Activated naive CD4-positive, alpha-beta T cell treated with Interleukin-2 at 50 U/mL for 16 hours (primary cell): ENCODE measurements at places on chromosomes 6 and 20.

GRCh38 chr6:79764747-79765146 is 133.6 kb downstream of the SH3BGRL2 start:
- no peak for DNase-seq

GRCh38 chr6:79115553-79116182 is 37.6 kb upstream of the PHIP start:
- DNase-seq, result no peak

- DNase-seq, result no peak
Measured at GRCh38 chr20:58623579-58624473, 27.3 kb upstream of the STX16 start.

- no peak for DNase-seq
Measured at GRCh38 chr6:10586302-10586701, 65.2 kb downstream of the GCNT2 start.

DNA sequence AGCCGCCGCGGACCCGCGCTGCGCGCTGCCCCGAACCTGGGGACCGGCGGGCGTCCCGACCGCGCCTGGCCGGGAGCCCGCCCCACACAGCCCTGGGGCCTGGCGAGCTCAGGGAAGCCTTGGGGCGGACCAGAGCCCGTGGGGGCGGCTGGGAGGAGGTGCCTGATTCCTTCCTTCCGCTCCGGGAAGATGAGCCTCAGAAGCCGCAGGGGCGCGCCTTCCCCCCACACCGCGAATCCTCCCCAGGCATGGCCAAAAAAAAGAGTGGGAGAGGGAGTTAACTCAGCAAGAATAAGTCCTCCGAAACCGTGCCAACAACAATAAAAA is at the start of gene CBLN4:
Gene CBLN4 (minus strand): TSS at position 131 of the 327 bp plus-strand sequence. CDS start 1,348 bp downstream, outside the sequence.
- DNase-seq, result no peak

GRCh38 chr6:67887747-67888545 is 747.1 kb upstream of the ADGRB3 start:
- DNase-seq, result no peak

DNA sequence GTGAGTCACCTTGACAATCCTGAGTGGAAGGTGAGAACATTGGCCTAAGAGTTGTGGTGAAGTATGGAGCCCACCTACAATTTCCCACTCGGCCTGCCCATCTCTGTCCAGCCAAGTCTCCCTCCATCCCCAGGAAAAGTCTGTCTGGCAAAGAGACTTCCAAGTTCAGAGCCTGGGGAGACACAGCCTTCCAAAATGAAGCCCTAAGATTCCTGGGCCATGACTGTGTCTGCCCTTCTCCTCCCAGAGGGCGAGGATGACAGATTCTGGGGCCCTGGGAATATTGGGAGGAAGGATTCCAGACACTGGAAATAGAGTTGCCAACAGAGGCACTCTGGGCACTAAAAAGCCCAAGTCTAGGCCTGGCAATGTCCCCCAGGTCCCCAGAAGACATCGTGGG is 176.8 kb downstream of the NFATC2 start:
- DNase-seq, result no peak

- DNase-seq, result peak; percentile 66
Measured at GRCh38 chr6:39228111-39228971, 934 bp downstream of the KCNK5 start.

DNA sequence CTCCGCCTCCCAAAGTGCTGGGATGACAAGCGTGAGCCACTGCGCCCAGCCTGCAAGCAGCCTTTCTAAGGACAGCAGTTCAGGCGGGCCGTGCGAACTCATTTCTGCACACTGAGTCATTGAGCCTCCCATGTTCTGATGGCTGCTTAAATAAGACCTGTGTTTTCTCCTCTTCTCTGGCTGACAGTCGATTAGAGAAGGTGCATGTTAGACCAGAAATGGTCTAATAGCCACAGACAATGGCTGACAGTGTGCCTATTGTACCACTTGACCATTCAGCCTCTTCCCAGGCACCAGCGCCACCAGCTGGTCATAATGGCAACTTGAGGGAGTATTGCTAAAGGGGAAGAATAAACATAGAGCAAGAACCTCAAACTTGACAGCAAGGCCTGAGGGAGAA is 6.2 kb downstream of the CST11 start:
- peak; percentile 31 for DNase-seq

- no peak for DNase-seq
Measured at GRCh38 chr20:17379651-17380050, 151.5 kb downstream of the BFSP1 start.

DNA sequence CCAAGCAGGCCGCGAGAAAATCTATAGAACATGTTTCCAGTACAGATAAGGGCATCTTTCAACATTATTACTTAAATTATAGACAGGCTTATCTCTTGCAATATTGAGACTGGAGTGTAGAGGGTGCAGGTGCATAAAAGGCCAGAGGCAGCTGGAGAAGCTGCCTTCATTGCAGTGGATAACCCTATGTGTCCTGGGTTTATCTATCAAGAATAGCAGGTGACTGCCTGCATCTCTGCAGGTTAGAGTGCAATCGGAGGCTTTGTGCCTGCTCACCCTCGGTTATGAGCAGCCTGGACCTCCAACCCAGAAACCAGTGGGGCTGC is 28.7 kb upstream of the ECI2 start:
- DNase-seq, result no peak

DNA sequence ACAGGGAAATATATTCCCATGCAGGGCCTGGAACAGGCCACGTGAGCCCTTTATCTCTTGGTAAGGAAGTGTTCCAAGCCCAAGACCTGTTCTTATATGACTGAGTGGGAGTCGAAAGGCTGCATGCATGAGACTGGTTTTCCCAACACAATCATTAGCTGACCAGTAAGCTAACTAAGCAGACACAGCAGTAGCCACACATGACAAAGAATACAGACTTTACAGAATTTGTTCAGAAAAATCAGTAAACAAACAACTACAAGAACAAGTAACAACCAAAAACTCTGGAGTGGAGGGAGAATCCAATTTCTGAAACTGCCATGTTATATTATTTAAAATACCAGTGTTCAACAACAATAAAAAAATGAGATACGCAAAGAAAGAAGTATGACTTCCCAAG is 16.7 kb downstream of the BPIFA1 start:
- DNase-seq, result no peak

- DNase-seq, result peak; percentile 29
Measured at GRCh38 chr6:16286151-16286522, 47.8 kb downstream of the GMPR start.

DNA sequence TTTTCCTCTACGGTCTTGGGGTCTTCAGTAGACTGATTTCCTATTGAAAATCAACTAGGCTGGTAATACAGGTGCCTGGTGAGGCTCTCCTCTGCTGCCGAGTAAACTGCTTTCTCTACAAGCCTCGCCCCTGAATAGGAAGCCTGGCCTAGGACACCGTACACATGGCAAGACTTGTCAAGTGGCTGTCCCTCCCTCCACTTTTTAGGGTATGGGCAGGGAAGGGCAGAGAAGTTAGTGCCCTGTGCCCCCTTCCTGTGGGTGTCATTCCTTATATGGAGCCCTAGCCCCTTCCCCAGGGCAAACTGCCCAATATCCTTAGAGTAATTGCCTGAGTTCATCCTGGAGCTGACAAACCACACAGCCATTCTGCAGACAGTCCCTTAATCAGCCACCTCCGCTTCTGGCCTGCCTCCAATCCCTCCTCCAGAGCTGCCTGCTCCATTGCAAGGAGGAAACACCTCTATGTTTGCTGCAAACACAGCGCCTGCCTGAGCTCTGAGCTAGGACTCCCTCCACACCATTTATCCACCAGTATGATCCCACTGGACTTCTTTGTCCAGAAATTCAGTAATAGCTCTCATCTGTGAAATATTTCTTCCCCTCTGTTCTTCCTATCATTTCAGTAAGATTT is 93.1 kb downstream of the CHD6 start:
- DNase-seq, result no peak

DNA sequence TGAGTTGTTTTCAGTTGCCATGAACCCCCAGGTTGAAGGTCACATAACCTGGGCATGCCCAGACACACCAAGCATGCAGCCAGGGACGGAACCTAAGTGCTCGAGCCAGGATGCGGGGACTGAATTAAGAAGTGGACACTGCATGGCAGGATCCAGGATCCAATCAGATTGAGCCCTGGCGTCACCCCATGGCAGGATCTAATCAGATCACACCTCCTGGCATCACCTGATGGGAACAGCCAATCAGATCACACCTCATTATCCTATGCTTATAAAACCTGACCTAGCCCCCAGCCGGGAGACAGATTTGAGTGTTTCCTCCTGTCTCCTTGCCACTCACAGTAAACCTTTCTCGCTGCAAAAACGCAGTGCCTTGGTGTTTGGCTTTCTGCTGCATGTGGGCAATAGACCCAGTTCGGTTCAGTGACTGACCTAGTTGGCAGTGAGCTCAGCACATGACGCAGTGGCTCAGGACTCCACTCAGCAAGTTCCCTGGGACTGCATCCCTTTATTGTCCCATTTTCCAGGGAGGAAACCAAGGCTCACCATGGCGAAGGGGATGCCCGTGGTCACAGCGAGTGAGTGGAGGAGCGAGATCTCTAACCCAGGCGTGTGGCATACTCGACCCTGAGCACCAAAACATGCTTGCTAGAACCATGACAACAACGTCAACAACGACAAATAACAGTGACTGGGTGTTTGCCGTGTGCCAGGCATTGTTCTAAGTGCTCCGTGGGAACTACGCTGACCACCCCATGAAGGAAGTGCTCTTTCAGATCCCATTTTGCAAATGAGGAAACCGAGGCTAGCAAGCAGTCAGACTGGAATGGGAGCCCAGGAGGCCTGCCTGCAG is 66.3 kb downstream of the RBM38 start:
- DNase-seq, result no peak

GRCh38 chr6:2938632-2939083 is 32.7 kb downstream of the SERPINB6 start:
- no peak for DNase-seq

GRCh38 chr6:79440598-79440997 is 96.6 kb downstream of the LCA5 start:
- no peak for DNase-seq

DNA sequence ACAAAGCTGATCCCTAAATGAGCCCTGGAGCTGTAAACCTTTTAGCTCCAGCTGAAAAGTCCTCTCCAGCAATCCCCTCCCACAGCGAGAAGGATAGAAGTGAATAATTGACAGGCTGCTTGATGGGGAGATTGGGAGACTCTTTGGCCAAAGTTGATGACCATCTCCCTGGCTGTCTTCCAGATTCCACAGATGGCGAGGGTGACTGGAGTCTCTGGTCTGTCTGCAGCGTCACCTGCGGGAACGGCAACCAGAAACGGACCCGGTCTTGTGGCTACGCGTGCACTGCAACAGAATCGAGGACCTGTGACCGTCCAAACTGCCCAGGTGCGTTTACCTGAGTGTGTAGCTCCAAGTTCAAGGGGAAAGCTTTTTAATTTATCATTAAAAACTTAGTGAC is 67.3 kb downstream of the ISM1 start:
- DNase-seq, result no peak

DNA sequence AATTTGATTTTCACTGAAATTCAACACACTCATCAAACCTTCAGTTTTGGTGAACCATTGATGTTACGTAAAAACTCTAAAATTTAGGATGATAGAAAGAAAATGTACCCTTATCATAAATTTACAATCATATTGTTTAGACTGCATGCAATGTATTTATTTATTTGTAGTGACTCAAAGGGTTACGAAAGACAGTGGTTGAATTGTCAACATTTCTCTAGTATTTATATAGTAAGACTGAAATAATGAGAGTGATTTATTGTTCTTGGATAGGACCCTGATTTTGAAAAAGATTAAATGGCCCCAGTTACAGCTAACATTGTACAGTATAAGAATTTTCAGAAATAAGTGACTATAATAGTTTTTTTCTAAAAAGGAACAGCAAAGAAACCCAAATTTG is 591.5 kb downstream of the RFPL4B start:
- no peak for DNase-seq

GRCh38 chr20:57106692-57107091 is 159.7 kb downstream of the BMP7 start:
- DNase-seq, result no peak

- no peak for DNase-seq
Measured at GRCh38 chr6:93974332-93974731, 555.0 kb upstream of the EPHA7 start.

DNA sequence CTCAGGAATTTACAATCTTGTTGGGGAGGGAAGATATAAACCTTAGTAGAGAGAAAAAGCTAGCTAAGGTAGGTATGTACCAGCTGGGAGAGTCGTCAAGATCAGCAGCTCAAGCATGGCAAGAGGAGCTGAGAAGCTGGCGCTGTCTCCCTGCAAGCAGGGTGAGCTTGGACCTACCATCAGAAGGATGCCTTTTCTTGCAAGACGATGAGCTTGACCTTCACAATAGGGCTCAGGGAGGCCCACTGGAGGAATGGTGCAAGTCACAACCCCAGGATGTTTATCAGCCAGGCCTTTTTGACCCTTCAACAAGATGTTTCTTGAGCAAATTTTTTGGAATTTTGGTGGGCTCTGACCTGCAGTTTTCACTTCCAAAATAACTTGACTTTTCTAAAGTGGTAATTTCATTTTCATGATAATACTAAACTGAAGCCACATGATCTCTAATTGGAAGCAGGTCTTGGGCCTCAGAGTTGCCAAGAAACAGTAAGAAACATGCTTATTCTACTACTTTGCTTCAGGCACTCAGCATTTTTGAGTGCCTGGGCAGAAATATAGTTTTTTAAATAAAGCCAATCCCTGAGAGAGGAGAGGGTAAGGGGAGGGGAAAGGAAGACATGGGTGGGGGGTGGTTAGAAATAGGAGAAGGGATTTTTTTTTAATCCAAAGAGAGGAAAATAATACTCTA is 258.1 kb downstream of the CLIC5 start:
- DNase-seq, result no peak

DNA sequence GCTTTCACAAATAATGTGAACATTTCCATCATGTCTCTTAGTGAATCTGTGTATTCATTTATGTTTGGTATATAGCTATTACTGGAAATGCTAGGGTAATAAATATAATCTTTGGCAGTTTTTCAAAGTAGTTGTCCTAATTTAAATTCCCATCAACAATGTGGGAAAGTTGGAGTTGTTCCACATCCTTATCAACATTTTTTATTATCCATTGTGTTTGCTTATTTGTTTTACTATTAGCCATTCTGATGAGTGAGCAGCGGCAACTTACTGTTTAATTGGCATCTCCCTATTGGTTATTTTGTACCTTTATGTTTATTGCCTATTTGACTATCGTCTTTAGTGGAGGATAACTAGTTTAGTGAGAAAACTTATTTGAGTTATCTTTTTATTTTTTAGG is 121.1 kb upstream of the CCN2 start:
- no peak for DNase-seq

- no peak for DNase-seq
Measured at GRCh38 chr6:108877046-108877751, 29.0 kb downstream of the ARMC2 start.

- DNase-seq, result no peak
Measured at GRCh38 chr20:568097-568652, 24.6 kb upstream of the CSNK2A1 start.
